ENCODE measurements at places on chromosomes 12 and 14.

DNA sequence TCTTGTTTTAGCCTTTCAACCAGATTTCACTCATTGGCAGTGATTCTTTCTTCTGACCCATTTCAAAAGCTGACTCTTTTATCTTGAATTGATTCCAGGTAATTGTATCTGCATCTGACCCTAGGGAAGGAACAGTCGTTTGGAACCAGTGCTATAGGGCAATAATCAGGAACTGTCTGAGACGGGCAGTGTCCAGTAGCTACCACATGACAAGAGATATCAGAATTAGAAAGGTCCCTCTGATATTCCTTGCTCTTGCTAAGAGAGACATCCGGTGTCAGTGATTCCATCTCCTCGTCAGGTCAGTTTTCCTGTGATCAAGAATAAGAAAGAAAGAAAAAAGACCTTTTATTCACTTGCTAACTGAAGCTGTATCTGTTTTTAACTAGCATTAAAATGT, 47.8 kb upstream of the PDE3A start:
- DNase-seq: no peak

- no peak for DNase-seq
Measured at GRCh38 chr12:130876758-130877157, 4.9 kb downstream of the RAN start.

DNA sequence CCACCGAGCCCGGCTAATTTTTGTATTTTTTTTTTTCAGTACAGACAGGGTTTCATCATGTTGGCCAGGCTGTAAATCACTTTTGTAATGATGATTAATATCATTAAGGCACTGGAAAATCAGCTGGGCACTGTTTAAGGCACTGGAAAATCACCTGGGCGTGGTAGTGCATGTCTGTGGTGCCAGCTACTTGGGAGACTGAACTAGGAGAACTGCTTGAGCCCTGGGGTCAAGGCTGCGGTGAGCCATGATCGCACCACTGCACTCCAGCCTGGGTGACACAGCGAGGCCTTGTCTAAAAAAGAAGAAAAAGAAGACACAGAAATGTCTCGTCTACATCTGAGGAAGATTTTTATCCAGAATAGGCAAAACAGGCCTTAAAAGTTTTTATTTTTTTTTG, 12.7 kb downstream of the SLC11A2 start:
- no peak for DNase-seq

DNA sequence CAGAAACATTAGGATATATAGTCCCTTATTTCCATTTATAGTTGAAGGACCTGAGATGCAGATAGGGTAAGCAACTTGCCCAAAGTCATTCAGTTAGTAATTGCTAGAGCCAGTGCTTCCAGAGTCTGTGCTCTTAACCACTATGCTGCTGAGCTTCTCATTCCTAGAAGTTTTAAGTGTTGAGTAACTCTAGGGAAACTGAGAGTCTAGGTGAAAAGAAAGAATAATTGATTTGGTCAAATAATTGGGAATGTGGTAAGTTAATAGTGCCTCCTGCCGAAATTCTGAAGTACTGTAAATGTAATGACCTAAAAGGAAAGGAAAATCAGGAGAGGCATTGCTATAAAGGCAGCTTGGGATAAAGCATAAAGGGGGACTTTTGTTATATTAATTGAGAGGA, 14.1 kb downstream of the PYROXD1 start:
- DNase-seq: no peak

DNA sequence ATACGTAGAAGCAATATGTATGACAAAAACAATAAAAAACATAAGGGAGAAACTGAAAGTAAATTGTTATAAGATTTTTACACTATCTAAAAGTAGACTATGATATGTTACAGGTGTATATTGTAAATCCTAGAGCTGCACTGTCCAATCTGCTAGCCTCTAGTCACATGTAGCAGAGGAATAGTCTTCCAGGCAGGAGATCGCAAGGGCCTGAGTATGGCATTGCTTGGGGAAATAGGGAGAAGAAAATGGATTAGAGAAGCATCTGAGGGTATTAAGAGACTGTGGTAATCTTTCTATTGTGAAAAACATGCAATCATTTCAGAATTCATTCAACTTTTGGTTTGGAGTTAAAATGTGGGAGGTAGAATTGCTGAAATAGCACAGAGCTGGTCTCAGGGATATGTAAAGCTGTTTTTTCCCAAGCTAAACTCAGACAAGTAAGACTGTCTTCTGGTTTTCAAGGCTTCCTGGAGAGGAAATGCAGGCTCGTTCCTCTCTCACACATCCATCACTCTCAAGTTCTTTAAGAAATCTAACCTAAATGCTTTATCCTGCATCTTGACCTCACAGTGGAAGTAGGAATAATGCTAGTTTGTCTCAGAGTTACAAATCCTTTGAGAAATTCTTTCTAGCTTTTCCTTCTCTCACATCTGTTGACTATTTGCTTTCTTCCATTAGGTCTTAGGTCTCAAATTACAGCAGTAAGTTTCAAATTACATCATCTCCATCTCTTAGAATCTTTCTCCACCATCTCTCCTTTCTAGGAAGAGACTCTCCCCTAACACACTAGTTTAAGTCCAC, 7.6 kb upstream of the CCDC184 start:
- DNase-seq: peak; percentile 38

- no peak for DNase-seq
Measured at GRCh38 chr14:81285245-81285644, 64.5 kb upstream of the GTF2A1 start.

- DNase-seq: no peak
Measured at GRCh38 chr14:54697803-54698202, 130.9 kb downstream of the SAMD4A start.

GRCh38 chr12:132143336-132144071, 615 bp downstream of the DDX51 start:
- DNase-seq: no peak

DNA sequence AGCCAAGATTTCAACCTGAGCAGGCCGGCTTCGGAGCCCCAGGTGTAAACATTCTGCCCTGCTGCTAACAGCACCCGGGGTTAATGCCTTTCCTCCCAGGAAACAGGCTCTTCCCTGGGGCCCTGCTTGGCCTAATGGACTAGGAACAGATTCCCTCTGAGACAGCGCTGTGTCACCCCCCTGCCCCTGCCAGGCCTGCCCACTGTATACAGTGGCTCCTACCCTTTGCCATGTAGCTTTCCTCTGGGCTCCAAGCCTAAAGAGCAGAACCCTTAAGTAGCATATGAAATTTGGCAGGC, 28.3 kb upstream of the BCDIN3D start:
- no peak for DNase-seq

DNA sequence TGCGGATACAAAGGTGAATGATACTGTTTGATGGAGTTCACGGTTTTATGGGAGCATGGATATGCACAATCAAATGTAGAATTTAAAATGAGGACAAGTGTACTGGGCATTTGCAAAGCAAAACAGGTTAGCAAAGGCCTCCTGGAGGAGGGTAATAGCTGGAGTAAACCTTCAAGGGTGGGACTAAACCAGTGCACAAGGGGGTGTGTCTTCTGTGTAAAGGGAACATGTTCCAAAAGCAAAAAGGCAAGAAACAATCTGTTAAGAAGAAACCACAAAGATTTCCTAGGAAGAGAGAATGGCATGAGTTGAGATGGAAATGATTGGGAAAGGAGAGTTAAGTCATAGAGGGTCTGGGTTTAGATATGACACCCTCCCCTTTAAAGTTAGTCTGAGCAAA, 109.2 kb upstream of the SLCO1C1 start:
- no peak for DNase-seq

DNA sequence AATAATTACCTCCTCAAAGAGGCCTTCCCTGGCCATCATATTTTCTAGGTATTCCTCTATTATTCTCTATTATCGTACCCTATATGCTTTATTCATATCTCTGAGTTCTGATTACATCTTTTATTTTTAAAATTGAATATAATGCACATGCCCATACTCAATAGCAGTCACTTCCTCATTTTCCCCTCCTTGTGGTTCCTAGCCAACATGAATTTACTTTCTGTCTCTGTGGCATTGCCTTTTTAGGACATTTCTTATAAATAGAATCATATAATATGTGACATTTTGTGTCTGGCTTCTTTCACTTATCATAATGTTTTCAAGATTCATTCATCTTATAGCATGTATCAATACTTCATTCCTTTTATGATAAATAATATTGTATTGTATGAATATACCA, 74.4 kb upstream of the TRHDE start:
- no peak for DNase-seq

- no peak for DNase-seq
Measured at GRCh38 chr12:15693228-15693911, 95.8 kb downstream of the EPS8 start.

GRCh38 chr14:23058654-23059504, 1.6 kb upstream of the CDH24 start:
- DNase-seq: no peak

DNA sequence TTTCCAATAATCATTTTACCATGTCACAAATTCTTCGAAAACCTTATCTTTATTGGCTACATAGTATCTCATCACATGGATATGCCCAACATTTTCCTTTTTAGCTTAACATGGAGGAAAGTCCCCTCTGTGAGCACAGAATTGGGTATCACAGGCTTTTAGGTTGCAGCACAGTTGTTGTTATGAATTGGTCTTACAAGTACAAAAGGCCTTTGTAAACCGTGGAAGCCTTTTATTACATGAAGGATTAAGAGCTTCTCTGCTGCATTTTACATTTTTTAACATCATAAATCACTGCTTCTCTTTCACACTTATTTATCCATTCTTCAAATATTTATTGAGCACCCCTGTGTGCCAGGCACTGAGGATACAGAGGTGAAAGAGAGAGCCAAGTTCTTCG, 26.2 kb downstream of the UBE3B start:
- no peak for DNase-seq

DNA sequence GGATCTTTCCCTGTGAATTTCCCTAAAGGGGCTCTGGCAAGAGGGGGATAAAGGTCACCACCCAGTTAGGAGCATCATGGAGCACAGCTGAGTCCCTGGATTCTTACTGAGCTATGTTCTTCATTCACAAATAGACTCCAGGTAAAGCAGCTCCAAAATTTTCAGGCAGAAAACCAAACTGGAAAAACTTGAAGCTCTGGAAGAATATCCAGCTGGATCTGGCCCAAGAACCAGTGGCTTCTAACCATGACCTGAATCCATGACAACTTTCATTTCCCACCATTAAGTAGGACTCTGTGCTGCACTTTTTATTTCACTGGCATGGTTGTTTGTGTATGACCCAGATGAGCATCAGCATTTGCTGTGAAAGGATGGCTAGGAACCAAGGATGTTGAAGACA, 180.4 kb upstream of the FKBP4 start:
- DNase-seq: no peak

DNA sequence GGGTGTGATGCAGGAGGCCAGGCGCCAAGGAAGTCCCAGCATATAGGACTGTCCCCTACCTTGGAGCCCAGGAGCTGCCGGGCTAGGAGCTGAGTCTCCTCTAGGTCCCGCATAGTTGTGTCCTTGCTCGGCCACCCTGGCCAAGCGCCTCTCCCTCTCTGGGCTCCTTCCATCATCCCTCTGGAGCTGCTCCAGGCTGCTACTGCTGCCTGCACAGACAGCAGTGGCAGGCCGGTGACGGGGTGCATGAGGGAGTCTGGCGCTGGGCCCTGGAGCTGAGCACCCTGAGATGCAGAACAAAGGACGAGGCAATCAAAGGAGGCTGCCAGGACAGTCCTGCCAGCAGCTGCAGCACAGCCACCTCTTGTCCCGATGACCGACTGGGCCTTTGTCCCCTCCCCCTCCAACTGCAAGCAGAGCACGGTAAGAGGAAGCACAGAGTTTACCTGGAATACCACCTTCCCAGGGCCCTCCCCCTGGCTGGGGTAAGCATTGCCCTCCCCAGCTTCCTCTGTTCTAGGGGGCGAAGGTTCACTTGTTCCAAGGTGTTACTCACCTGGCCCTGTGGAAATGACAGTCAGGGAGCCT, 10.4 kb downstream of the DTX1 start:
- no peak for DNase-seq

DNA sequence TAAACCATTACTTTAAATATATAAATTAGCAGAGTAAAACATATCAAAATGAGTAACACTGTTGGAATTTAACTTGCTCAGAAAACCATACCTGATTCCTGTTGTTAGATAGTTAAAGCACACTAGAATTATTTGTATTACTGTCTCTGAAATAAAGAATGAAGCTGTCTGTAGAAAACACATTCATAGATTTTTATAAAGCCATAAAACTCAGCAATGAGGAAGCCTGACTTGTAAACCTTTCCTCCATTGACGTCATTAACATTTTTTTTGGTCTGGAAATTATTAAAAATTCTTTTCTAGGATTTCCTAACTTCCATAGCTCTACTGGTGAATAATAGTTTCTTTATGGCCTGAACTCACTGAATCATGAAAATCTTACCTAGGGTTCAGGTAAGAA, 147.6 kb downstream of the BRMS1L start:
- no peak for DNase-seq

DNA sequence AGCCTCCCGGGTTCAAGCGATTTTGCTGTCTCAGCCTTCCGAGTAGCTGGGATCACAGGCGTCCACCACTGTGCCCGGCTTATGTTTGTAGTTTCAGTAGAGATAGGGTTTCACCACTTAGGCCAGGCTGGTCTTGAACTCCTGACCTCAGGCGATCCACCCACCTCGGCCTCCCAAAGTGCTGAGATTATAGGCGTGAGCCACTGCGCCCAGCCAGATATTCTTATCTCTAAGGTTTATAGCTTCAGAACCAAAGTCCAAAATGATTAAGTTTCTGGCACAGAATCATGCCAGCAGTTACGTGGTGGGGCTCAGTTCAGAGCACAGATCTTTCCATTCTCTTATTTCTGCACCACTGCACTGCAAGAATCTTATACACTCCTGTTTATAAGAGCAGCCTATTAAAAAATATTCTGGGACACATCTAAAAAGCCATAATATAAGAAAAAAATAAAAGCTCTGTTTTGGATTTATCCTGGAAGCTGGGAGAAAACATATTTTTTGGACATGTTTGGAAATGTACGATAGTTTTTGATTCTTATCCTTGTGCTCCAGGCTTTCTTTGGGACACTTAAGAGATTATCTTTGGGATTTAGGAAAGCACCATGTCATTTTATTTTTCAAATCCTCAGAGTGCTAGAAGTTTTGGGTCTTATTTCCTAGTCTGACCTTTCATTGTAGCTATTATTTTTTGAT, 129.6 kb downstream of the LMNTD1 start:
- DNase-seq: no peak

DNA sequence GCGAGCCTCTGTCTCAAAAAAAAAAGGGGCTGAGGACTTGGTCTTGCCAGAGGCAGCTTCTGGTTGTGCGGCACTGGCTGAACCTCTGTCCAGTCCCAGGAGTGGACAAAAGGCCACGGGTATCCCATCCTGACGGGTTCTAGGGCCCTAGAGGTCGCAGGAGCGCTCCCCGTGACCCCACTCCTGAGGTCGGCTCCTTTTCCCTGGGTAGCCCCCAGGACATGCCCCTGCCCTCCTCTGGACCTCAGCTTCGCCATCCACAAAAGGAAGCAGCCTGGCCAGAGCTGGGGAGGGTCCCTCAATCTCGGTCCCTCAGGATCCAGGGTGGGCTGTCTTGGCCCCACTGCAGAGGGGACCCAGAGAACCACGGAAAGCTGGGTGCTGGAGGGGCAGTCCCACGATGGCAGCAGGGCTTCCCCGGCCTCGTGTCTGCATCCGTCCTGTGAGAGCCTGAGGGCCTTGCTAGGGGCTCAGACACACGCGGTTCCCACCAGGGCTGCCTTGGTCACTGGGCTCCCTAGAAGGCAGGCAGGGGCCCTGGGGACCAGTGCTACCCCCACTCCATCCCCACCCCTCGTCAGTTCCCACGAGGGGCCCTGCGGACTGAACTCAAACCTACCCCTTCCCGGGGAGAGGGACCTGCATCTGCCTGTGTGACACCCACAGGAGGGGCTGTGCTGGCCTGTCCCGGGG, 31.1 kb downstream of the ASCL4 start:
- DNase-seq: no peak

- DNase-seq: no peak
Measured at GRCh38 chr12:94284046-94284445, 135.7 kb downstream of the PLXNC1 start.

GRCh38 chr14:96275177-96276112, 19.4 kb downstream of the BDKRB1 start:
- DNase-seq: peak; percentile 67
